ENCODE measurements at places on chromosomes 3 and 15.

GRCh38 chr3:96449803-96450202, 364.6 kb upstream of the EPHA6 start:
- no peak for DNase-seq

DNA sequence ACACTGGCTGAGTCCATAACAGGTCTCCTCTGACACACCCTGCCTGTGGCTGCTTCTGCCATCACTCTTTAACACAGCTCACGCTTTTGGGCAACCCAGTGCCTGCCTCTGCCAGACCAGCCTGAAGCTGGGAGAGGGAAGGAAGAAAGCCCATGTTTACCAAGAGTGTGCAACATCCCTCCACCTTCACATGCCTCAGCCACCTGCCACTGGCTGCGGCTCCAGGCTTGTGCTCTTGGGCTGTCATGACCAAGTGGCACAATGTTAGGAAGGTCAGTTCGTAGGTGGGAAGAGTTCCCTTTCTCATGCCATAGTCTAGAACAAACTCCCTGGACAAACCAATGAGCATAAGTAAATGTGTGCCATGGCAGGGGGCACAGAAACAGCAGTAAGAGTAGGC, 20.3 kb downstream of the STIMATE start:
- no peak for DNase-seq

DNA sequence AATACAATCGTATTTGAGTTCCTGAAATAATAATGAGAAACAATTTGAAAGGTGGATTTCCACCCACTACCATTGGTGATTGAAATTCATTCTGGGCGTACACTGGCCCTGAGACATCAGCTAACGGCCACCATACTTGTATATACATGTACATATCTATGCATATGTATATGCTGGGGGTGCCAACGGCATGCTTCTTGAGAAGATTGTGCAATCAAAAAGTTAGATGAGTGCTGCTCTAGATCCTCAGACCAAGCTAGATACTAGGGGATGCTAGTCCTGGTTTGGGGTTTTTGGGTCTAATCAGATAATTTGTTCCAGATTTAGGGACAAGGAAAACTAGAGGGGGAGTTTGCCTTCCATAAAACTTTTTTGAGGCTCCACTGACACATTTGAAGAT, 2.9 kb downstream of the TMEM40 start:
- DNase-seq: no peak

DNA sequence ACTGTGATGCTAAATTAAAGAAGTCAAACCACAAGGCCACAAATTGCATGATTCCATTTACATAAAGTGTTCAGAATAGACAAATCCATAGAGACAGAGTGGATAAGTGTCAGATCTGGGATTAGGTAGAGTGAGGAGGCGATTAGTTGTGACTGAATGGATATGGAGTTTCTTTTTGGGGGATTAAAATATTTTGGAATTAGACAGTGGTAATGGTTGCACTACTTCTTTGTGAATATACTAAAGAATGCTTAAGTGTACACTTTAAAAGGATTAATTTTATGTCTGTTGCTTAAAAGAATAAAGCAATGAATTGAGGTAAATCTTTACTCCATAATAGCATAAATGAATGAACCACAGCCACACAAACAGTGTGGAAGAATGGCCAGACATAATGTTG, 175.5 kb upstream of the CADM2 start:
- no peak for DNase-seq

GRCh38 chr3:194450341-194450740, 36.5 kb downstream of the ATP13A3 start:
- no peak for DNase-seq

DNA sequence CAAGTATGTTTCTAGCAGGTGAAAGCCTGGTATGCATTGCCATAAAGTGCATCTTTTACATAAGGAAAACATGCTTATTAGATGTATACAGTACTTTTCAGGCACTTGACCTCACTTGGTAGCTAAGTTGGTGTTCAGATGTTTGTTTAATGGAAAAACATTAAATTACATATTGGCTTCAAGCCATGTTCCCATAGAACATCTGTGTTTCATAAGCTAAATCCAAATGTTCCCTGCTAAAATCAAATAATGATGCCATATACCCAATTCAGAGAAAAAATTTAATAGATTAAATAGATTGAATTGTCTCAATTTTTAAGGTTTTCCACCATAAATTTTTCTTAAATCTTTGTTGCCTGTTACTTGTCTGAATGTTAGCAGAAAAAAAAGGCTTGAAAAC, 19.1 kb upstream of the RPL22L1 start:
- DNase-seq: no peak

- no peak for DNase-seq
Measured at GRCh38 chr3:188631291-188632010, 477.5 kb downstream of the LPP start.

- no peak for DNase-seq
Measured at GRCh38 chr3:184954251-184954650, 142.3 kb downstream of the VPS8 start.

DNA sequence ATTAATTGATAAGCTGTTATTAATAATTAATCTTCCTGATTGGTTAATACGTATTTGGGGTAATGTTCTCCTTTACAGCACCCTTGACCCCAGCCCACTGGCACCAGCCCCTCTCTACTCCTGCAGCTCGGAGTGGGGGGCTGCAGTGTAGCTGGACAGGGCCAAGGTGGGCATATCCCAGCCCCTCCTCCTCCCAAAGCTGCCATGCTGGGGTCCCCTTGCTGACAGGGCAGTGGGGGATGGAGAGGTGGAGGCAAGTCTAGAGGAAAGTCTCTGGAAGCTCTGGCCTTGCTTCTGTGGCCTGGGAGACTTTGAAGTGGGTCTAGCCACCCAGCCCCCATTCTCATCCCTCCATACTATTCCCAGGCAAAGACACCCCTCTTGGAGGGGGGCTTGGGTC, 35.8 kb downstream of the HCN4 start:
- DNase-seq: no peak

GRCh38 chr3:14169435-14169834, 9.0 kb downstream of the XPC start:
- no peak for DNase-seq

- no peak for DNase-seq
Measured at GRCh38 chr15:45121020-45121419, 6.9 kb downstream of the DUOXA2 start.

DNA sequence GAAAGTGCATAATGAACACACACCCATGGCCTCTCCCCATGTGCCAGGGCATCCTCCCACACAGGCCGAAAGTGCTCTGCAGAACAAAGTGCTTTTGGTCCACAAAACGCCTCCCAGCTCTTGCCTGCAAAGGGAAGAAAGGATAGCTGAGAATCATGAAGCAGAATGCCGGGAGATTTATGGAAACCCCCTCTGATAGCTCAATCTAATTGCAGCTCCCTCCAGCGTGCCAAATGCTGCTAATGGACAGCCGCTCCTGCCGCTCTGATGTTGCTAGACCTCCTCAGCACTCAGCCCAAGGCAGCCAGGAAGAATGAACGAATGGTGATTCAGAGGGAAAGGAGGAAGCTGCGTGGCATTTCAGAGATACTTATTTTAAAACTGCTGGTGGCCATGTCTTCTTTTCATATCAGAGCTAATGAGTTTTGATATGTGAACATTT, 145.3 kb downstream of the TJP1 start:
- no peak for DNase-seq

DNA sequence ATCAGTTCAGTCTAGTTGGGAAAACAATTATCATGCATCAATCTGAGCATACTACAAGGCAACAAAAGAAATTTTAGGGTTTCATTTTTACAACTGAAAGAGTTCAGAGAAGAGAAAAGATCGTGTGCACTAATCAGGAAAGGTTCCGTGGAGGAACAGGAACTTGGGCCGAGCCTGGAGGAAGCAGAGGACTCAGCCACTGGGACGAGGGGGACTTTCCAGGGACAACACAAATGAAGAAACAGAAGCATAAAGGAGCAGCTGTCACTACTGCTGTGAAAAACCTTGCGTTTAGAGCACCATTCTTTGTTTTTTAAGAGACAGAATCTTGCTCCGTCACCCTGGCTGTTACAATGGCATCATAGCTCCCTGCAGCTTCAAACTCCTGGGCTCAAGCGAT, 60.5 kb downstream of the MYO1E start:
- DNase-seq: no peak

GRCh38 chr3:186825872-186826409, 16.6 kb upstream of the ADIPOQ start:
- no peak for DNase-seq

- DNase-seq: no peak
Measured at GRCh38 chr15:65580287-65580686, 30.6 kb downstream of the INTS14 start.

- DNase-seq: no peak
Measured at GRCh38 chr3:172089250-172089649, 49.9 kb downstream of the FNDC3B start.

- DNase-seq: no peak
Measured at GRCh38 chr3:109685084-109686079, 348.0 kb upstream of the DPPA4 start.

DNA sequence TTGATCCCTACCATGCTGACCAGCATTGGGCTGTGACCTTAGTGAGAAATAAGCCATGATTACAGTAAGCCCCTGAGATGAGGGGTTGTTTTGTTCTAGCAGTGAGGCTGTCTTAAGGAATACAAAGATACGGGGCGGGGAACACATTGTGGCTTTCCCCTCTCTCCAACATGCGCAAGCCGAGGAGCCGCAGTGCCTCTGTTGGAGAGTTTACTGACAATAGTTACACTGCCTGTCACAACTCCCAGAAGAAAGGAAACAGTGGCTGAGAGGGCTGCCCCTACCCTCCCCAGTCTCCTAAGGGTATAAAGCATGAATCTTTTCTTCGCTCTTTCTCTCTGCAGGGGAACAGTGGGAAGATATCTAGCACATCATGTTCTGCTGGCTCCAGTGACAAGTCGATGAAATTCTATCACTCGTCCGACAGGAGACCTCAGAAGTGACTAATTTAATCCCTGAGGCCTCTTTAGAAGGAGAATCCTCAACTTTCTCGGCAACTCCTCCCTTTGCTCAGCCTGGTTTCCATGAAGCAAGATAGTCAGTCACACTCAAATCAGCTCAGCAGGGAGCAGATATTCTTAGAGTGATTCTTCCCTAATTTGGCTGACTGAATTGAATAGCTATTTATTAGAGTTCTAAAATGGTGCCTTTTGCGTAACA, 409.0 kb upstream of the PROK2 start:
- DNase-seq: no peak

DNA sequence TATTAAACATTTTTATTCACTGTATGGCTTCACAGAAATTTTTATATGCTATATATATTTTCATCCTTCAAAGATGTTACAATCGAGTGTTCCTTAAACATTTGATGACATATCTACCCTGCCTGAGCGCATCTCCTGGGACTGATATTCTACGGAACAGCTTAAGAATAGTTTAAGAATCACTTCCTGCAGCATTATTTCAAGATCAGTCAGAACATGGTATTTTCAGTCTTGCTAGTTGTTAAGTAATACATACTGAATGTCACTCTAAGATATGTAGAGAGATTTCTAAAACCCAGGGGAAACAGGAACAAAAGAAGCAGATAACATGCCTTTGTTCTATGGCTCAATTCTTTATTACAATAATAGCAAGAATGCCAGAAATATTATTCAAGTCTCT, 8.7 kb downstream of the COL8A1 start:
- no peak for DNase-seq

DNA sequence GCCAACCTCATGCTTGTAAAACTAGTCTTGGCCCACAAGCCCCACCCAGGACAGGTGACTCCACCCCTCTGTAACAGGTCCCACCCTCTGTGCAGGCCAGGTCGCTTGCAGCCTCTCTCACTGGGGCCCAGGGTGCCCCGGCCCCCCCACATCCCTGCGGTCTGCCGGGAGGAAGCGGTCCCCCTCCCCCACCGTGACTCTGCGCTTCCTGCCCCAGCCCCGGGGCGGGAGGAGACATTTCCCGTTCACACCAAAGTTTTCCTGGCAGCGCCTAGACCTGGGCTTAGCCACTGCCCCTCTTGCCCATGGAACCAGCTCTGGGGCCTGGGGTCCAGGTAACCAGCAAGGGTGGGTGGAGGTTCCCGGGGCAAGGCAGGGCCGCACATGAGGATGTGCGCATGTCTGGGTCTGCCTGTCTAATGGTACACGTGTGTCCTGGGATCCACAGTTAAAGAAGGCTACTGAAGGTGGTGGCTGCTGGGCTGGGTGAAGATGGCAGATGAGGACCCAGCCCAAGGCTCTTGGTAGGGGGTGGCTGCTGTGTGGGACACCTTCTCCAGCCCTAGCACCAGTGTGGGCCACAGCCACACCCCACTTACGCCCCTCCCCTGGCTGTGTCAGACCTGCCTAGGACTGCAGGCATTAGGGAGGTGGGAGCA, 8.4 kb downstream of the NBEAL2 start:
- peak; percentile 92 for DNase-seq

DNA sequence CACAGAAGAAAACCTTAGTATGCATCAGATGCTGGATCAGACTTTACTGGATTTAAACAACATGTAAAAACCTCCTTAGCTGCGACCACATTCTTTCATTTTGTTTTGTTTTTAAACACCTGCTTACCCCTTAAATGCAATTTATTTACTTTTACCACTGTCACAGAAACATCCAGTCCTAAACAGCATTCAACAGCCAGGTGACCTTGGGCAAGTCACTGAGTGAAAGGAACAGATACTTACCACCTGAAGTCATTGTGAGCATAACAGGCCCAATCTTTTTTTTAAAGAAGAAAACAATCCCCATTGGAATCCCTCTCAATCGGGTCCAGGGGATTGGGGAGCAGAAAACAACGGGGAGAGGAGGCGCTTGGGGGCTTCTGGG, 390 bp downstream of the STARD5 start:
- DNase-seq: no peak

DNA sequence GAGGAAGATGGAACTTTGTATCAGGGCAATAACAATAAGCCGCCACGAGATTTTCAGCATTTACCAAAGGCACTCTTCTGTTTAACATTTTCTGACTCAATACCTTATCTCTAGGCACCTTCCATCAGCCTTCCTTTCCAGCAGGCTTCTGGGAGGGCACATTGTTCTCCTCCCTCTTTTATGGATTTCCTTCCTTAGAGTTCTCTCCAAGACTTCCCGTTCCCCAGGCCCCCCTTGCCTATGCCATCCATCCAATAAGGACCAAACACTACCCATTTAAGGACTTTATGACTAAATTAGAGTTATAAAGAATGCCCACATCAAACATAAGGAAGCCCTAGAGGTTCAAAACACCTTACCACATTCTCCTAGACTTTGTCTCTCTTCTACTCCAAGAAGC, 71.0 kb upstream of the ACP3 start:
- no peak for DNase-seq

GRCh38 chr15:87300146-87300545, 956.4 kb downstream of the NTRK3 start:
- no peak for DNase-seq
